ENCODE measurements at places on chromosomes 5 and 9. TPM values are rescaled to one million over a fixed set of nuclear protein-coding genes. Genes with fewer than 3 reads are reported as not detected.
A peak's percentile ranks its signal among the peaks of the same experiment; 100 is the strongest.

DNA sequence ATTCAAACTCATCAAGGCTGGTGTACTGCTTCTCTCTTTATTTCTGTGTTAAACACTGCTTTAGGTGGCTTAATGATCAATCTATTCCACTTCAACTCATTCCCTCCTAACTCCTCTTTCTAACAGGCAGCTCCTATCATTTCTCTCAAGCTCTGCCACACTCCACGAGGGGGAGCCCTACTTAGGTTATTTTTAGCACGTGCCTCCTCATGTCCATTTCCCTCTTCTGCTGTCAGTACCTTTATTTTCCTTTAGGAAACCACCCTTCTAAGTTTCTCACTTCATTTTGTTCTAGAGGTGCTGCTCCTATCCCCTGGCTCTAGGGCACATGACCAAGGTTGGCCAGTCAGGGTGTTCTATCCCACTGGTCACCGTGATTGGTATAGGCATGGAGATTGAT lies 6.7 kb upstream of the BRINP1 start:
- DNase-seq: no peak

DNA sequence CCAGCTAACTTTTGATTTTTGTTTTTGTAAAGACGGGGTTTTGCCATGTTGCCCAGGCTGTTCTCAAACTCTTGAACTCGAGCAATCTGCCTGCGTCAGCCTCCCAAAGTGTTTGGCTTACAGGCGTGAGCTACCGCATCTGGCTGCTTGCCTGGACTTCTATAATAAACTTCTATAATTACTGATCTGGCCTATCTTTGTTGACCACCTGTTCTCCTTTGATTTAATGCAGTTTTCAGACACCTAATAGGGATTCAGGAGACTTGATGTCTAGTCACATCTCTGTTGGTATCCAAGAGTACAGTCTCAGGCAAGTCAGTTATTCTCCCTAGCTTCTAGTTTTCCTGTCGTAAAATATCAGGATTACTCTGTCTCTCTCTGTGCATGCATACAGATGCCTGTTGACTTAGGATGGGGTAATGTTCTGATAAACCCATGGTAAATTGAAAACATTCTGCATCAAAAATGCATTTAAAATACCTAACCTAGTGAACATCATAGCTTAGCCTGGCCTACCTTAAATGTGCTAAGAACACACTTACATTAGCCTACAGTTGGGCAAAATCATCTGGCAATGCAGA lies 51.5 kb upstream of the NR3C1 start:
- DNase-seq: no peak

- no peak for DNase-seq
Measured at GRCh38 chr5:142529626-142530278, 156.1 kb downstream of the FGF1 start.

The MTX3 gene
- total RNA-seq: 7.9 TPM

- no peak for DNase-seq
Measured at GRCh38 chr9:17802249-17802857, 223.5 kb downstream of the SH3GL2 start.

The CTXN3 gene
- not detected for total RNA-seq

The BSPRY gene
- total RNA-seq: 26.7 TPM

DNA sequence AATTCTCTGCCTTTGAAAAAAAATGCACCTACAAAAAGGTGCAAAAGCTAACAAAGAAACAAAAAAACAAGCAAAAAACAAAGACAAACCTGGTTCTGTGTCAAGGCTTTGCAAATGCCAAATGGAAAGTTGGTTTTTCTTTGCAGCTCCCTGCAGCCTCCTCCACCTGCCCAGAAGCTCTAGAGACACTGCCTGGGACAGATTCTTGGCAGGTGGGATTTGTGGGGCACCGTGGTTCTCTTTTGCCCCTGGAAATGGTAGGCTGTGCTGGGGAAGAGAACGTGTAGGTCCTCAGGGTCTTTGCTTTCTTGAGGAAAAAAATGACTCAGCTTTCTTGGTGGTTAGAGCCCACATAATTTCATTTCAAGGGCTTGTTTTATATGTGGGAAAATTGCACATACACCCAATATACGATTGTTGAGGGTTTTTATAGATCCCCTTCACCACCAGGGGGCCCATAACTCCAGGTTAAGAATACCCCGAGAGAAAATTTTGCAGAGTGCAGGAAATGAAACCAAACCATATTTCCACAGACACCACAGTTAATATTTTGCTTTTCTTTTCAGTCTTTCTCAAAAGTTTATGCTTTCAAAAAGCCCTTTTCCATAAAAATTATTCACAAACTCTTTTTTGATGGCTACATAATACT lies 58.7 kb downstream of the NXNL2 start:
- DNase-seq: peak; percentile 79

DNA sequence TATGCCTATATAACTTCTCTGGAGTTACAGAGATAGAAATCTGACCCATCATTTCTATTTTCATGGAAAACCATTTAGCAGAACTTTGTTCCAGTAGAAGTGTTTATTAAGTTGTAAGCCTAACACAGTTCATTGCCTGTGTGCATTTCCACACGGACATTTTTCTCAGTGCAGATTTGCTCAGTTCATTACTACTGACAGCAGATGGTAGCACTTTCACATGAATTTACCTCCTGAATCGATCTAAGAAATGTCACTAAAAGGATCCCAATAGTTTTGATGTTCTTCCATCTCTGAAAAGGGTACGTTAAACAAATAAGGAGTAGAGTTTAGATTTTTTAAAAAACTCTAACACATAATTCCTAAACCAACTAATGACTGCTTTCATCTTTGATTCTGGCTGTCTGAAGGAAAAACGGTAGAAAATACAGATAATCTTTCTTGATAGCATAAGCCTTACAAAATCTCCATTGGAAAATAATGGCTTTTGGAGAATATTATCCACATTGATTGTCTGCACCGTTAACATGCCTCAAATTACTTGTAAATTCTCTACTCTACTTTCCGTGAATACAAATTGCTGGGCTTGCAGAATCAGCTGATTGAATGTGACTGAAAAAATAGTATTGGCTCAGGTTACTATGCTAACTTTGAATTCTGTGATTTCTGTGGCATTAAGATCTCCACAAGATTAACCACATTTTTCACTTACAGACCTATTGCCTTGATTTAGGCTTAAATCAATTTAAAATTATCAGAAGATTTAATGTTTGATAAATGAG lies 33.1 kb downstream of the RPS23 start:
- DNase-seq: no peak

DNA sequence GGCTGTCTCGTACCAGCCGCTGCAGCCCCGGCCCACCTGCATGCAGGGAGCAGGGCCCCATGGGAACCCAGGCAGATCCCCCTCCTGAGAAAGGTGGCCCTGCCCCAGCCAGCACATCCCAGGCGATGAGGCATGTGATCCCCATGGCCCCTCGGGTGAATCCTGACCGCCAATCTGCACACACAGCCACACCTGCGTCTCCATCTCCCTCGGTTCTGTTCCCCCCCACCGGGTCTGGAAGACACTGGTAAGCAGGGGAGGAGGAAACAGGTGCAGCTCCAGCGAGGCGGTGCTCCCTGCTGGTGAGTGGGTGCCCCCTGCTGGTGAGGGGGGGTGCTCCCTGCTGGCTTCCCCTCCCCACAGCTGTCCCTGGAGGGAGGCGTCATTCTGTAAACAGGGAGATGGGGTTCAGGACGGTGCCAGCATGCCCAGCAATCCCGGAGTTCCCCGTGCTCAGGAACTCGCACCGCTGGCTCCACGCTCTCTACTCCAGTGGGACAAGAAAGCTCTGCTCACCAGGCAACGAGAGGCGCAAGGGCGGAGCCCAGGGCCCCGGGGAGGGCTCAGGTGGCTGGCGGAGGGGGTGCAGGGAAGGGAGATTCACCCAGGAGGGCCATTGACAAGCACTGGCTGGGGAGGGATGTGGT lies 28.4 kb upstream of the SLC12A7 start:
- peak; percentile 85 for DNase-seq

- DNase-seq: no peak
Measured at GRCh38 chr9:131809941-131810344, 70.1 kb upstream of the RAPGEF1 start.

All from mucosa of descending colon (tissue), 3 donors.